ENCODE measurements at places on chromosomes 6 and 20. TPM values are rescaled to one million over a fixed set of nuclear protein-coding genes. Genes with fewer than 3 reads are reported as not detected.

The GNRH2 gene
- not detected for total RNA-seq

The SSTR4 gene
- total RNA-seq: not detected

The EMILIN3 gene
- total RNA-seq: not detected

The SLC52A3 gene
- 2.2 TPM for total RNA-seq

The MICB gene
- 4.5 TPM for total RNA-seq

The IL17F gene
- total RNA-seq: not detected

The DZANK1 gene
- 1.3 TPM for total RNA-seq

The ENPP4 gene
- total RNA-seq: 21.1 TPM

The MOCS1 gene
- 70.0 TPM for total RNA-seq

The EFCAB8 gene
- 0.39 TPM for total RNA-seq

The CD40 gene
- total RNA-seq: 17.3 TPM

The RAET1L gene
- not detected for total RNA-seq

The HINT3 gene
- 20.5 TPM for total RNA-seq

The TREML1 gene
- total RNA-seq: 0.55 TPM

The RMND1 gene
- 22.0 TPM for total RNA-seq

The COL10A1 gene
- total RNA-seq: 0.29 TPM

The HSPA1L gene
- total RNA-seq: 0.84 TPM

The LPIN3 gene
- 49.8 TPM for total RNA-seq

The SIGLEC1 gene
- total RNA-seq: 45.1 TPM

The CCN2 gene
- 99.8 TPM for total RNA-seq

The NFATC2 gene
- 9.3 TPM for total RNA-seq

The PTCRA gene
- not detected for total RNA-seq

The OR2H2 gene
- not detected for total RNA-seq

The C20orf144 gene
- total RNA-seq: not detected

The HLA-G gene
- not detected for total RNA-seq

The DLL1 gene
- total RNA-seq: 23.8 TPM

The GRIK2 gene
- not detected for total RNA-seq

The CTCFL gene
- total RNA-seq: 0.16 TPM

The PNPLA1 gene
- total RNA-seq: 0.32 TPM

The BPIFB2 gene
- total RNA-seq: not detected

The RIMS1 gene
- 2.1 TPM for total RNA-seq

The ZSCAN16 gene
- 3.4 TPM for total RNA-seq

The PRPH2 gene
- 1.4 TPM for total RNA-seq

The OXT gene
- 1.5 TPM for total RNA-seq

The MYLK4 gene
- 0.61 TPM for total RNA-seq

The COL12A1 gene
- total RNA-seq: 376 TPM

The DLK2 gene
- not detected for total RNA-seq

The APCDD1L gene
- total RNA-seq: not detected

The CLPSL1 gene
- total RNA-seq: not detected

The HSPA12B gene
- total RNA-seq: 28.0 TPM

The SLX4IP gene
- 3.0 TPM for total RNA-seq

The PACRG gene
- not detected for total RNA-seq
